ENCODE measurements at places on chromosomes 1 and 21.
A peak's percentile ranks its signal among the peaks of the same experiment; 100 is the strongest.

- DNase-seq, result no peak
Measured at GRCh38 chr1:14765773-14766172, 167.3 kb downstream of the KAZN start.

DNA sequence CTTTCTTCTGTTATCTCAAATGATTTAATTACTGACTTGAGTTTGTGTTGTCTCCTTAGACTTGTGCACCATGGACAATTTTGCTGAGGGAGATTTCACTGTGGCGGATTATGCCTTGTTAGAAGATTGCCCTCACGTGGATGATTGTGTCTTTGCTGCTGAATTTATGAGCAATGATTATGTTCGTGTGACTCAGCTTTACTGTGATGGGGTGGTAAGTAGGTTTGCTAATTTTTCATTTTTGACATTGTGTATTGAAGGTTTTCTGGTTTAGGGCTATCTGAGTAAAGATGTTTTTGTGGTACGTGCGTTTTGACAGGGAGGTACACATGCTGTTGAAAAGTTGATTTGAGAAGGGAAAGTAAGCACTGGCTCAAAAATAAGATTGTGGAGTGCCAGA lies 14.1 kb downstream of the TTC3 start:
- DNase-seq, result no peak

DNA sequence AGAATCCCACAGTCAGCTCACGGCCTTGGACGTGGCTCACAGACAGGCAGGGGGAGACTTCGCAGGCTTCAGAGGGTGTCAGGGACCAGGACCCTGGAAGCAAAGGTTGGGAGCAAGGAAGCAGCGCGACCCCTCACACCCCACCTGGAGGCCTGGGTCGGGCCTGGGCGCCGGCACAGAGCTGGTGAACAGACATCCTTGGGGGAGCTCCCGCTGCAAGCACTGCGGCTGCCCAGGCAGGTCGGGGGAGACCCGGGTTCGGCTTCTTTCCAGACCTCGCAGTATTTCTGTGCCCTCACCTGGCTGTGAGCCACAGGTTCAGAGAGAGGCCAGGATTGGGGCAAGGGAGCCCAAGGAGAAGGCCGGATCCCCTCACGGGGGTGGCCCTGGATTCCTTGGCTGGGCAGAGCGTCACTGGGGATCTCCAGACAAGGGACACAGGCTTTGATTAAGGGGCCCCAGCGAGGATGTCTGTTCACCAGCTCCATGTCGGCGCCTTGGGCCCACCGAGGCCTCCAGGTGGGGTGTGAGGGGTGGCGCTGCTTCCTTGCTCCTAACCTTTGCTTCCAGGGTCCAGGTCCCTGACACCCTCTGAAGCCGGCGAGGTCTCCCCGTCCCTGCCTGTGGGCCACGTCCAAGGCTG lies 37.9 kb upstream of the TSPEAR start:
- DNase-seq, result no peak

DNA sequence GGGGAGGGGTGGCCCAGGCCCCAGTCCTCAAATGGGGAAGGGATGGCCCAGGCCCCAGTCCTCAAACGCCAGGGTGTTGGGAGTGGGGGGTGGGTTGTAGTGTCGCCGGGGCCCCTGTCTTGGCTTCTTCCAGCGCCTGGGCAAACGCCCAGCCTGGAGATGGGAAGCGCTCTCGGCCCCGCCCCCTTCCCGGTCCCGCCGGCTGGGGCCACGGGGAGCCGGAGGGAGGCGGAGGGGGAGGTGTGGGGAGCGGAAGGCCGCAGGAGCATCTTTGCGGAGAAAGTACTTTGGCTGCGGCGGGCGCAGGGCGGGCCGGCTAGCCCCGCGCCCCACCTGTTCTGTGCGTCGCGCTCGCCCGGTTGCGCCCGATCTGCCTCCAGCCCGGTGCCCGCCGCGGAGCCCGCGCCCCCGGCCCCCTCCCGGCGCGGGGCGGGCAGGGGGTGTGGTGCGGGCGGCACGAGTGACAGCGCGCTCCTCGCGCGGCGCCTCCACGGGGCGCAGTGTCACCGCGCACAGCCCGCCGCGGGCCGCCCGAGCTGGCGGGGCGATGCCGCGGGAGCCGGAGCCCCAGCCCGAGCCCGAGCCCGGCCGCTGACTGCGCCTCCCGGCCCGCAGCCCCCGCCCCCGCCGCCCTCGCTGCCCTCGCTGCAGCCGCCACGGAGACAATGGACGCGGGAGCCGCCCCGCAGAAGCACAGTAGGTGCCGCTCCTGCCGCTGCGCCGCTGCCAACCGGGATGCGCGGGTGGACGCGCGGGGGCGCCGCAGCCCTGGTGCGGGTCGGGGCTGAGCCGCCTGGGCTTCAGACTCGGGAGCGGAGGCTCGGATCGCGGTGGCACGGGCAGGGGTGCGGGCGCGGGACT lies 31.1 kb upstream of the PEX10 start:
- no peak for DNase-seq

GRCh38 chr21:41561701-41562100 lies 53.7 kb upstream of the TMPRSS2 start:
- no peak for DNase-seq

- DNase-seq, result no peak
Measured at GRCh38 chr1:107547363-107548155, 406.7 kb downstream of the NTNG1 start.

- DNase-seq, result no peak
Measured at GRCh38 chr1:212098310-212098709, 62.8 kb downstream of the DTL start.

DNA sequence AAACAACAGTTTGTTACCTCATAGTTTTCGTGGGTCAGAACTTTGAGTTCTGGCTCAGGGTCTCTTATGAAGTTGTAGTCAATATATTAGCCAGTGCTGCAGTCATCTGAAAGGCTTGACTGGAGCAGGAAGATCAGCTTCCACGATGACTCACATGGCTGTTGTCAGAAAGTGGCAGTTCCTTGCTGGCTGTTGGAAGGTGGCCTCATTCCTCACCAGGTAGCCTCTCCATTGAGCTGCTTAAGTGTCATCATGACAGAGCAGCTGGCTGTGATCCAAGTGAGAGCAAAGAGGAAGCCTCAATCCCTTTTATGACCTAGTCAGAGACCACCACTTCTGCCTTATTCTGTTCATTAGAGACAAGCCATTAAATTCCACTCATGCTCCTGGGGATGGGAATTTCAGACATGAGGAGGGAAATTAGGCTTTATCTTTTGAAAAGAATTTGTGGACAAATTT lies 5.6 kb downstream of the OSBPL9 start:
- DNase-seq, result no peak

- DNase-seq, result peak; percentile 92
Measured at GRCh38 chr1:8396786-8397406, 79.0 kb downstream of the SLC45A1 start.

GRCh38 chr1:179760521-179760920 lies 17.4 kb downstream of the FAM163A start:
- DNase-seq, result no peak

- no peak for DNase-seq
Measured at GRCh38 chr21:38474124-38474523, 24.2 kb downstream of the ERG start.

DNA sequence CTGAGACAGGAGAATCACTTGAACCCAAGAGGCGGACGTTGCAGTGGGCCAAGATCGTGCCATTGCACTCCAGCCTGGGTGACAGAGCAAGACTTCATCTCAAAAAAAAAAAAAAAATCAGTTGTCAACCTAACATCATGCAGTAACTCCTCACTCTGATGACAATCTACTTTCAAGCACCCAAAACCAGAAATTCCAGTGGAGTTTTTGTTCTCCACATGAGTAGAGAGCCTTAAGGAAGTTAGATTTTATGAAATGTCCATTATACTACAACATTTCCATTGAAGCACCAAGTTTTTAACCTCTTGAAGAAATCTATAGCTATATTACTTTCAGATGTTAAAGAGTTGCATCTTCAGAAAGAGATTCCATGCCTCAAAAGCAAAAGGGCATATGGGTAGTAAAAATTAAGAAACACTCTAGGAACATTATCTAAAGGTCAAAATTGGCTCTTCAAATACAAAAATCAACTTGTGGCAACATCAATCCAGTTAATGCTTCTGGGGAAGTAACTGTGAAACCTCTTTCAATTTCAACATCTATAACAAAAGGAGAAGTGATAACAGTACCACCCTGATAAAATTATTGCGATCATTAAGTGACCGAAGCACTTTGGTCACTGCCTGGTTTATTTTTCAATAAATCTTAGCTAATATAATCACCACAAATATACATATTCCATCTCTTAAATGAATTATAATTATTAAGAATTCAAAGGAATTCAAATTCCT lies 7.7 kb downstream of the LPGAT1 start:
- DNase-seq, result no peak

GRCh38 chr21:42939582-42940413 lies 14.4 kb upstream of the ERVH48-1 start:
- peak; percentile 99 for DNase-seq

GRCh38 chr1:155379180-155379579 lies 58.5 kb downstream of the RUSC1 start:
- DNase-seq, result no peak

DNA sequence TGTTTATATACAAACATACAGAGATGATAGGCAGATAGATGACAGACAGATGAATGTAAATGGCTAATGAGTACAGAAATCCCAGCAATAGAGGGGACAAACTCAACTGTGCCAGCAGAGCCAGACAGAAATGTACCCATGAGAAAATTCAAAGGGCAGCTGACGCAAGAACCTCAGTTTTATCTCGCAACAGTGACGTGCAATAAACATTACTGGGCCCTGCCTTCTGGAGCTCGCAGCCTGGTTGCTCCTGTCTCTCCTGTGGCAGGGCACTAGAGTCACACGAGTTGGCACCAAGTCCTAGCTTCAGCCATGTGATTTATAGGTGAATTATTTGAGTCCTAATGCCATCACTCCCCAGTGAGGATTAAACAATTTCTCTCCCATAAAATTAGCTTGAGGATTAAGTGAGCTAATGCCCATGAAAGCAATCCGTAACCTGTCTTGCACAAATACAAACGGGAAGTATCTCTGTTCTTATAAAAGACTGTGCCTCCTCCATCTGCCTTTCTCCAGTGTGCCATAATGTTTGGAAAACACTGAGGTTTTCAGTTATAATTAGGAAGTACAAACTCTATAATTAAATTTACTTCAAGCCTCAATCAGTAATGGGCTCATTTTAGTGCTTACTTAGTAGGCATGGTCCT lies 50.7 kb downstream of the VAV3 start:
- DNase-seq, result no peak

GRCh38 chr1:2151911-2152310 lies 42.7 kb downstream of the FAAP20 start:
- DNase-seq, result no peak

- no peak for DNase-seq
Measured at GRCh38 chr1:182610606-182611194, 6.5 kb upstream of the RGS16 start.

- DNase-seq, result no peak
Measured at GRCh38 chr1:23997812-23998211, 17.7 kb upstream of the SRSF10 start.

DNA sequence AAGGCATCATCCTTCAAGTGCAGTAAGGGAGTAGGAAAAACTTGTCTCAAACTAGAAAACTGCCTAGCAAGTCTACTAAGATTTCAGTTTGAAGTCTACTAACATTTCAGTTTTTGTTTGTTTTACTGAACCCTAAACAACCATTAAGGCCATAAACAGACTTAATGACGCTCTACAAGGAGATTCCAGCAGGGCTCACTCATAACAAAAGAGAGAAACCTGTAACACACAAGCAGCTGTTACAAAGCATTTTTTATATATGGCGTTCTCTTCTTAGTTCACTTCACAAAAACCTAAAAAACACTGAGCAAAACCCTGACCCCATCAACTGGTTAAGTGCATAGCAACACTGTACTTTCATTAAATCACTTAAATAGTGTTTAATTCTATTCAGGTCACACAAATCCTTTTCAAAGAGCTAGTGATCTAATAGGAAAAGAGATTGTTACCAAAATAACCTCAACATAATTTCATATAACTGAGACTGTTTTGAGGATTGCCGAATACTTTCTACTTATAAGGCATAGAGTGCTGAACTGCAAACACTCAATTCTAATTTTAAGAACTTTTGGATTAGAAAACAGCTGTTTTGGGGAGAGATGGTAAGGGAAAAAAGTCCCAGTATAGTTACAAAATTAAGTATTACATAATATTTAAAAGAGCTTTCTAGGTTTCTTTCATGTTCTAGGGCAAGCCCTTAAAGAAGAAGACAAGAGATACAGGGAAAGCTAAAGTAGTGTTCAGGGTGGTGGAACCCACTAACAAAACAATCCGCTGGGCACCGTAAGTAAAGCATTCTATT lies 1.4 kb downstream of the B3GALNT2 start:
- DNase-seq, result no peak

DNA sequence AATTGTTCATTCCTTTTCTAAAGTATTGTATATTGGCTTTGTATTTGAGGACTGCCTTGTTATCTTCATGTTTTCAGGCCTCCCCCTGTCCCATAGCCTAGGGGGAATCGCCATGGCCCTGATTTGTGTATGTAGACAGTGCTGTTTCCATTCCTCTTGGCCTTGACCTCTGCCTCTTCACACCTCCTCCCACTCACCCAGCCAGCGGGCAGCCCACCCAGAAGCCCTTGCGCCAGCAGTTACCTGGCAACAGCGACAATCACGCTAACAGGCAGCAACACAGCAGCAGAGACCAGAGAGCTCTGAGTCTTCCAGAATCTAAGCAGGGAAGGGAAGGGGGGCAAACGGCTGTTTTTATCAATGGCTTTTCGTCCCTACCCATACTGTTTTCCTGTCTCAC lies 50.0 kb upstream of the NPL start:
- DNase-seq, result no peak

GRCh38 chr1:55931081-55931940 lies 648.1 kb downstream of the PLPP3 start:
- DNase-seq, result no peak

DNA sequence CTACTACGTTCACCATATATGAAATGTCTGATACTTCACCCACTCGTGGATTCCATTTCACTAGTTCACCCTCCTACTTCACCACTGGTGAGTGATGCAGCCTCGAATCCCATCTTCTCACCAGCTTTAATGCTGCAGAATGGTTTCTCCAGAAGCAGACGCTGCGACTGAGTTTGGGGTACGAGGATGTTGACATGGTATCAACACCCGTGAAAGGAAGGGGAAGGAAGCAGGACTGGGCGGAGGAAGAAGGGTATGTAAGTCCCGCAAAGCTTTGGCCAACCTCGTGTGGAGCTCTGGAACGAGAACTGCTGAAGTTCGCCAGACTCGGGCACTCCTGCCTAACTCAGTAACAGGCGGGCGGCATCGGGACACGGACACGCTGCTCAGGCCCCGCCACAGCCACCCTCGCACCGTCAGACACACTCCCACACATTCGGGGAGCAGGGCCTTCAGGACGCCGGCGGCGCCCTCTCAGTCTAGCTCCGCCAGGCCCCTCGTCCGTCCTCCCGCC lies 833 bp upstream of the DIP2A start:
- no peak for DNase-seq

- DNase-seq, result no peak
Measured at GRCh38 chr1:41791667-41792484, 126.8 kb downstream of the HIVEP3 start.

DNA sequence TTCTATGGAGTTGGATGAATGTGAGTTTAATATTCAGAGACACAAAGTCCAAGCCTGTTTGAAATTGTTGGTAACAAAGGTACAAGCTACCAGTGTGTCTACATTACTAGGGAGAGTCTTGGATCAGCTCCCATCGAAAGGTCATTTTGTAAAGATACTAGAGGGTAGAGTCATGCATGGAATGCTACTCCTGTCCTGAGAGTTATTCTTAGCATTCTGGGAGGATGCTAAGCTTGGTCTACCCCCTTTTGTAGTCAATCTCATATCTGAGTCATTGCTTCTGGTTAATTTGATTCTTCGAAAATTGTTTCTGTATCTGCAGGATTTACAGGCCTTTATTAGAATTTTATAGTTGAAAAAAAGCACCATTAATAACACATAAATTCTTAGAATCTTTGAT lies 240.2 kb downstream of the ST6GALNAC3 start:
- no peak for DNase-seq
